Fibroblast of lung (primary cell): ENCODE measurements at places on chromosomes 5 and 9.
A peak's percentile ranks its signal among the peaks of the same experiment; 100 is the strongest.

GRCh38 chr9:121281614-121282276 is 13.8 kb downstream of the GSN start:
- DNase-seq = peak; percentile 85

- no peak for DNase-seq
Measured at GRCh38 chr9:112670991-112671625, 46.8 kb downstream of the INIP start.

- DNase-seq = no peak
Measured at GRCh38 chr5:172935096-172935495, 24.1 kb upstream of the RPL26L1 start.

DNA sequence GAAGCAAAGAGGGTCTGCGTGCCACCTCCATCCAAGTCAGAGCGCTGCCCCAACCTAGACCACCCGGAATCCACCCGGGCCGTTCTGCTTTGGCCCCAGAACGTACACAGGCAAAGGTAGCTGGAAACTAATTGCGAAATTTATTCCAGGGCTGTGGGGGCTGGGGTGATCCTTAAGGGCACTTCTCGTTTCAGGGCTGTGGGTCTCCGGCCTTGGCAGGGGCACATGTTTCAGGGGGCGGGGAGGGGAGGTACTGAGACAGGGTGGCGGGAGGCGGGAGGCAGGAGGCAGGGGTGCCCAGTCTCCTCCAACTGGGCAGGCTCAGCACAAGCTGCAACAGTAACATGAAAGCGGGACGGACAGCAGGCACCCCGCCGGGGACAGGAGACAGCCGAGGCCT is 26.1 kb downstream of the NR5A1 start:
- no peak for DNase-seq

DNA sequence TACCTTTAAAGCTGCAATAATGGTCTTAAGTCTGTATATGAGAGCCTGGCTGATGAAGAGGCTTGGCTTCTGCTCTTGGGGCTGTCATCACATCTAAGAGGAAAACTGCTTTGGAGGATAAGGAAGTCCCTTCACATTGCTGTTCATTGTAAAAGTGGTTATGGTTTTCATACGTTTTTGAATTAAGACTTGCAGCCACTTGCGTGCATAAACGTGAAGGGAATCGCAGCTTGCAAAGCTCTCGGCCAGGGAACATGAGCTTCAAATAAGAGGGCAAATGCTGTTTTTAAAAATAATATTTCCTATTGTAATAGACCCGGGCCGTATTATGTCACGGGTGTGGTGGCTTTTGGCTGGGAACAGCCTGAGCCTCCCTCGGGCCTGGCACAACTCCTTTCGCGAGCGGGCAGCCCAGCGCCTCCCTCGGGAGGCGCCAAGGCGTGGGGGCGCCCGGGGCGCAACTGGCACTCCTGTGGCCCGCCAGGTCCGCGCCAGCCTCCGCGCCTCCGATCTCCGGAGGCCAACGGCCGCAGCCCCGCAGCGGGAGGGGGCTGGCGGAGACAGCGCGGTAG is 538 bp upstream of the ARHGEF28 start:
- DNase-seq = peak; percentile 5

DNA sequence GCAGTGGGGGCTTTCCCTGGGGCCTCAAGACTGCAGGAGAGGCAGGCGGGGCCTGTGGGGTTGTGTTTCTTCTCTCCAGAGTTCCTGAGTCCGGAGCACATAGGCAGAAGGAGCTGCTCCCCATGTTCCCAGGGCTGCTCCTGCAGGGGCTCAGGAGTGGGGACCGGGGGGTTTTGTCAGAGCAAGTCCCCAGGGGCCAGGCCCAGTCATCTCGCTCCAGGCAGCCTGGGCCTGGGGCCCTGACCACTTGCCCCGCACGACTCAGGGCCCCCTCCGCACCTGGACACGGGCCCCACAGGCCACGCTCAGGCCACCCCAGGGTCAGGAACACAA is 22.0 kb upstream of the SLC6A19 start:
- no peak for DNase-seq

DNA sequence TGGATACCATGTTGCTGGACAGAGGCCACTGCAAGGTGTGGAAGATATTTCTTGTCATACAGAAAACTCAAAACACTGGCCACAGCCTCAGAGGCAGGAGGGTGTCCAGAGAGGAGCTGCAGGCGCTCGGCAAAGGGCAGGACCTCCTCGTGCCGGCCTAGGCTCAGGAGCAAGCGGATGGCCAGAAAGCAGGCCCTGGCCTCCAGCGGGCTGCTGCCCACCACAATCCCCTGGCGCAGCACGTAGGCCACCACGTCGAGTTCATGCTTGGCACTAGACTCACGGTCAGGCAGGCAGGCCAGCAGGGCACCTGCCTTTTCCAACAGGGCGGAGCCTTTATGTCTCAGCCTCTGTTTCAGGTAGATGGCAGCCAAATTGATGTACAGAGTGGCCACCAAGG is 35.2 kb downstream of the SH3TC2 start:
- no peak for DNase-seq

DNA sequence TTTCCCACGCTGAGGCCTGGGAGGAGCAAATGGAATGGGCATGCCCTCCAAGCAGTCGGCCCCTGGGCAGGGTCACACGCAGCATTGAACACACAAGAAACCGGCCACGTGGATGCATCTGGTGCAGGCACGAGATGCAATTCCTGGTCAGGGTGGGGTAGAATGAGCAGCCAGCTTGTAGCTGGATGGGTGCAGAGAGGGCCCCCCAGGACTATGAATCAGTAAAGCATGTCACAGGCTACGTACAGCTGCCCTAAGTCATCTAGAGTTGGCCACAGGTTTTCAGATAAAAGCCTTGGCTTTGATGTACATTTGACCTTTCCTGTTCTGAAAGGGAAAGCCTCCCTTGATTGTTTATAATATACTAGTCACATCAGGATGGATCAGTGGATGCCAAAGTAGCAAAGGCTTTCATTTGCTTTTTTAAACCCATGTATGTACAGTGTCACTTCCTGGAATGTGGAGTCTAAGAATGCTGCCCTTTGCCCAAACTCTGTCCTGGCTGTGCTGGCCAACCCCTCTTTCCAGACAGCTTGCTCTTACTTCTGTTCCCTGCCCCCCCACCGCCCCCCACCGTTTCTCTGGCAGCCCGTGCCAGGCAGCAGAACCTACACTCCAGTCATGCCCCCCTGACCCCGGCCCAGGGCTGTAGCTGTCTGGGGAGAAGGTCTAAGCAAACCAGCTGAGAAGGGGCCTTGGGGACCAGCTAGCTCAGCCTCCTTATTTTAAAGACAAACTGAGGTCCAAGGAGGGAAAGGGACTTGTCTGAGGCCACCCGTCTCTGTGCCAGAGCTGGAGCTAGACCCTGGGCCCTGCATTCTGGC is 169.2 kb downstream of the HSPA4 start:
- DNase-seq = peak; percentile 77

DNA sequence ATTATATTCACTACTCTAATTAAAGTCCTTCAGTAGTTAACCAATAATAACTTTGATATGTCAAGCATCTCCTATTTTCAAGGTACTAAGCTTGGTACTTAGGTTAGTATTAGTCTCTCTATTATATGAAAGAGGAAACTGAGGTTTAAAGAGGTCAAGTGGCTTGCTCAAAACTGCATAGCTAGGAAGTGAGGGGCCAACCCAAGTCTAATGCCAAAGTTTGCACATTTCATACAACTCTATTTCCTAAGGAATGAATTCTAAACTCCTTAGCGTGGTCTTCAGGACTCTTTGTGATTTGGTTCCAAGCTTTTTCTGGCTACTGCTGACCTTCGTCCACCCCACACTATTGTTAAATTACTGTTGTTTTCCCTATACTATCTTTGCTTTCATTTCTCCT is 9.9 kb upstream of the SHOC1 start:
- no peak for DNase-seq

DNA sequence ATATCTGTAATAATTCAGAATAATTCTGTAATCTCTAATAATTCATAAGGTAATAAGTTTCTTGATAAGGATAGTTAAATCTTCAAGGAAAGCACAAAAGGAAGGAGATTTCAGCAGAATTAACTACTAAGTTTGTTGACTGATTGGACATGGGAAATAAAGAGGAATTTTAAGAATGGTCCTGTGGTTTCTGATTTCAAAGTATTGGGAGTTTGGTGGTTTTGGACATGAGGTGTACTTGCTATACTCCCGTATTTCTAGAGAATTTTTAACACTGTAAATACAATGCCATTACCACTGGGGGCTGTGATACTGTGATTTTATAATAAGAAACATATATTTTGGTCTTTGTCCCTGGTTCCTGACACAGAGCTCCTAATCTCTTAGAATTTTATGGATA is 123.9 kb downstream of the UNC13B start:
- peak; percentile 60 for DNase-seq

DNA sequence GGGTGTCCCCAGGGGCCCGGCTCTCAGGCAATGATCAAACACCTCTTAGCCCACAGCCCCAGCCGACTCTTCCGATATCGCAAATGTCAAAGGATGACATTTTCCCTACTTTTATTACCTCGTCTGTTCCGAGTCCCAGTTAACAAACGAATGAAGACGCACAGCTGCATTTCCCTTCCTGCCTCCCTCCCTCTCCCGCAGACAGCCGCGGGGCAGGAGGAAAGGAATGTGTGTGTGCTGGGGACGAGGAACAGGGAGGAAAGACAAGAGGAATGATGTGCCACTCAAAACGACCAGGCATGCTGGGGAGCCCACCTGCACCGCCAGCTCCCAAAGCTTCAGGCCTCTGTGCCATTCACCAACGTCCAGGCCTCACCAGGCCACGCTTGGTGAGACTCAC is 125.9 kb upstream of the SARDH start:
- DNase-seq = peak; percentile 28

- DNase-seq = no peak
Measured at GRCh38 chr5:90066920-90067319, 342.6 kb downstream of the CETN3 start.

GRCh38 chr5:111439473-111440075 is 72.8 kb downstream of the STARD4 start:
- DNase-seq = peak; percentile 17

DNA sequence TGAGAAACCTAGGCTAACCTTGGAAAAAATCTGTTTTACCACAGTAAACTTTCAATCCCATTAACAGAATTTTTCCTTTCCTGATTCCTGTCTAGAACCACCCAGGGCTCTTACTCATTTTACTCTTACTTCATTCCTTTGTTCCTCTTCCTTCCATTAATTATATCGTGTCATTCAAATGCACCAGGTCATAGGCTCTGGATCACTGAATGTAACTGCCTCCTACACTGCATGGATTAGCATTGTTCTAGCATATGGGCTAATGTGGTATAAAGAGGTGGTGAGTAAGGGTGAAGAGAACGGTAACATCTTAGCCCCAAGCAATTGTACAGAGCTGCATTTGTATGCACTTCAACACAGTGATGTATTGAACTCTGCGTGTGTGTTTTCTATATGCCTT is 49.5 kb upstream of the SPINK5 start:
- DNase-seq = peak; percentile 58

GRCh38 chr5:35274839-35275509 is 44.7 kb upstream of the PRLR start:
- DNase-seq = no peak

DNA sequence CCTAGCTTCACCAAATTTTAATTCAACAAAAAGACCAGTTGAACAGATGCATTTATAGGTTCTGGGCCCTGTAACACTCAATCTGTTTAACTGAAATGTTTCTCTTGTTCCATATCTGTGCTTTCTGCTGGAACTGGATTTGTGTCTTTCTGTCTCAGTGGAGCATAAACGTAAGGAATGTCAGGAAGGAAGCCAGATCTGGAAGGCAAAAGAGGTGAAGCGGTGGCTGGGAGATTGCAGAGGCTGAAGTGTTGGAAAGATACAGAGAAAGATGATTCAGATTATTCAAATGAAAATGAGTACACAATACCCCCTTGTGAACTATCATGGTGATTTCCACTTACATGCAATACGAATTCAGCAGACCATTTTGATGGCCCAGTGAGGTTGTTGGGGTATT is 406.8 kb downstream of the BRINP1 start:
- peak; percentile 80 for DNase-seq

DNA sequence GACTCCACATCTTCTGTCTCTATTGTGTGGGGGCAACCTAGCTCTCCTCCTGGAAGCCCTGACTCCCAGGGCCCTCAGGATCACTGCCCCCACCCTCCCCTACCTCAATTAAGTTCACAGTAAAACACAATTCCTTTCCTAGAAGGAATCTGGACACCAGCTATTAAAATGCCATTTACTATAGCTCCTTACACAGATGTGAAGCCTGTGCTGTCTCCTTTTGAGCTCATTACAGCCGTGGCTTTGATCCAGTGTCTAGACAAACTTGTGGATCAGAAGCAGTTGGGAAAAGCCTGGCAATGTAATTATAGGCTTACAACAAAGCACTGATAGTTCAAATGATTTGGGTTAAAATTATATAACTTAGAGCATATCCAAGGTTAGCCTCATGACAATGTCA is 107.0 kb upstream of the SMIM23 start:
- DNase-seq = no peak

DNA sequence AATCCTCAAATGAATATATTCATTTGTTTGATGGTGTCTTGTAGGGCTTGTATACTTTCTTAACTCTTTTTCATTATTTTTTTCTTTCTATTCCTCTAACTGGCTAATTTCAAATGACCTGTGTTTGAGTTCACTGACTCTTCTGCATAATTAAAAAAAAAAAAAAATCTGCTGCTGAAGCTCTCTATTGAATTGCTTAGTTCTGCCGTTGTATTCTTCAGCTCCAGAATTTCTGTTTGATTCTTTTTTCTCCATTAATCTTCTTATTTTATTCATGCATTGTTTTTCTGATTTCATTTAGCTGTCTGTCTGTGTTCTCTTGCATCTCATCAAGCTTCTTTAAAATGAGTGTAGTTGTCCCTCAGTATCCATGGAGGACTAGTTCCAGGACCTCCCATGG is 244.6 kb downstream of the ROR2 start:
- DNase-seq = no peak

GRCh38 chr9:138025417-138025816 is 147.8 kb downstream of the CACNA1B start:
- no peak for DNase-seq

GRCh38 chr5:178431063-178431781 is 159.0 kb downstream of the COL23A1 start:
- DNase-seq = no peak

- DNase-seq = no peak
Measured at GRCh38 chr5:113450929-113451328, 16.1 kb upstream of the TSSK1B start.

DNA sequence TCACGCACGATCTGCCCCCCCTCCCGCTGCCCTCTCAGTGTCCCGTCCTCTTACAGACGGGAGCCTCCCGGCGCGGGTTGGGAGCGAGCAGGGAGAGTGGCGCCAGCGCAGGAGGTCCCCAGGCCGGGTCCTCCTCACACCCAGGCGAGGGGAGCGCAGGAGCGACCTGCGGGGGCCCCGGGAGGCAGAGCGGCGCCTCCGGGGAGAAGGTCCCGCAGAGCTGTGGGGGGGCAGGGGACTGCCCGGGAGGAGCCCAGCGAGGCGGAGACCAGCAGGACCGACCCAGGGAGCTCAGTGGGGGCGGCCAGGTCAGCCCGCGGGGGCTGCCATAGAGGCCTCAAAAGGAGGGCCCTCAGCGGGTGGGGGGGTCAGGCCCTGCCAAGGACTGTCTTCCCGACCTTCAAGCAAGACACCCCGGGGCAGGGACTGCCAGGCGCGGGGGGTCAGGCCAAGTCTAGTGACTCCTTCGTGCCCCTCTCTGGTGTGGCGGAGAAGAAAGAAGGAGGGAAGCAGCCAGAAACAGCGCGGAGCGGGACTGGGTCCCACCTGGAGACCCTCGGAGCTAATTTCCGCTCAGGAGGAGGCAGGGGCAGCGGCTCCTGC is 123.3 kb upstream of the ERCC6L2 start:
- no peak for DNase-seq
